GM03348 (cell line): ENCODE measurements at places on chromosomes 4 and X.

DNA sequence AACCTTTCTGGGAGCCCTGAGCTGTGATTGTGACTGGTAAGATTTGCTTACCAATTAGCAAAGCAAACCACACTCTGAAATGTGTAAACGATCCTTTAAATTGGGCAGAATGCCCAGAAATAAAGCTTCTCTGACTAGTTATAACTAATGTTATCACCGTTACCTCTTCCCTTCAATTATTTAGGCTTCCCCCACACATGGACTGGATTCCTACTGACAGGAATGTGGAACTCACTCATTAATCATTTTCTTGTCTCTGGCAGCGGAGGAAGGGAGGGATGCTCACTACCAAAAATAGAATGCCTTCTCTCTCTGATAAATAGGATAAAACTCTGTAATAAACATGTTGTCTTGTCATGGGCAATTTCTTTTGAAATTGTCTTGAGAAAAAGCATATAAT lies 25.3 kb upstream of the NWD2 start:
- no peak for DNase-seq

- no peak for DNase-seq
Observed at GRCh38 chr4:139799615-139800014, 134.0 kb downstream of the MGST2 start.

GRCh38 chr4:43330288-43330687 lies 437.8 kb downstream of the GRXCR1 start:
- no peak for DNase-seq

- DNase-seq, result no peak
Observed at GRCh38 chrX:12614266-12614665, 176.9 kb upstream of the PRPS2 start.
